Tibial nerve (tissue), 4 donors: ENCODE measurements at places on chromosomes 5 and 9.

DNA sequence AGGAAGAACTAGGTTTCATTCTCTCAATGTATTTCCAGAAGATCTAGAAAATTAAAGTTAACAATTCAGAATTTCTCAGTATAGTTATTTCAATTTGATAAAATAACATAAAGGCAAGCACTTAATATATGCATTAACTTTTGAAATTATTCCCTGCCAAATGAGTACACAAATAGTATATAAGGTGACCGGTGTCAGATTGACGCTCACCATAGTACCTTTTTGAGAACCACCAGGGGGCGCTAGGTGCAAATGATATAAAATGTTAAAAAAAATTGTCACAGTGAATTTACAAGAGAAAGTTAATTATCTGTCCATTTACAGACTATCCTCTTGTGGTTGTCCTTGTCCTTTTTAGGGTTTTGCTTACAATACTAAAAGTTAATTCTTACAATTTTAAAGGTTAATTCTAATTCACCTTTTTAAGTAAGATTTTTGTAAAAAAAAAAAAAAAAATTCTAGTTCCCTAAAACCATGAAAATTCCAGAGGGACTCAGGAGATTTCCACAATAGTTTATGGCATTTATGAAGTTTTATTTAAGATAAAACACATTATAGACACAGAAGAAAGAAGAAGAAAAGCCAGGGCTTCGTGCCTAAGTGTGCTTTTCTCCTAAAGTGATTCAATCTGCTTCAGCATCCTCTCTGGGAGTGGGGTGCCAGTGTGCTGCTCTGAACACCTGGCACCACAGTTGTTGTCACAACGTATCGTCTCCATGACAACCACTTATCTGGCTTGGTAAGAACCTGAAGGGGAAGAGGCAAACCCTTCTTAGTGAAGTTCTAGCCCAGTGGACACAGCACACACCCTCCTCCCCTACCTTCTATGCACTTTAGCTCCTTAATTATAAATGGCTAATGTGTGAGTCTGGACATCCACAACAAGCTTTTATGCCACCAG is 1.7 kb downstream of the ADAMTS16 start:
- DNase-seq, result peak; percentile 67

DNA sequence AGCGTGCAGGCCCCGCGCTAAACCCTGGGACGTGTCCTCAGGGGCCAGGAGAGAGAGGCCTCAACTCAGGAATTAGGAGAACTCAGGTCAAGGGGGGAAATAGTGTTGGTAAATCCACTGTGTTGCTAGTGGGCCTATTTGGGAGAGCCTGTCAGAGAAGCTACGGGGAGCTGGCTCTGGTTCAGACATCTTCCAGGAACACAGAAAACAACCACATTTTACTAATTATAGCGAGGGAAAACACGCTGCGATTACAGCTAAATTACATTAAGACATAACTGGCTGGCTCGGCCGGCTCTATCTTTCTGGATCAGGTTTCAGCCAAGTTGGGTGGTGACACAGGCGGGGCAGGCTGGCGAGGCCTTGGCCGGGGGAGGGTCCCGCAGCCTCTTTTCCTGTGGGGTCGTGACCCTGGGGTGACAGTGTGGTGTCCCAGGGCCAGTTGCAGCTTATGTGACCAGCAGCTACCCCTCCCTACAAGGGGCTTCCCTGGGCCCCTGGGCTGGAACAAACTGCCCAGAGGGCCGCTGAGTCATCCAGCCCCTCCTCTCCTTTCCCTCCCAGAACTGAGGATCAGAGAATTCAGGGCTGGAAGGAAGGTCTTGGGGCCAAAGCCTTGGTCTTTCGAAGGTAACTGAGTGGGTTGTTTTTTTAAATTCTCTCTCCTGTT is 75.1 kb downstream of the FGF18 start:
- DNase-seq, result peak; percentile 43

GRCh38 chr9:36136894-36137391 is 410 bp downstream of the GLIPR2 start:
- DNase-seq, result no peak

DNA sequence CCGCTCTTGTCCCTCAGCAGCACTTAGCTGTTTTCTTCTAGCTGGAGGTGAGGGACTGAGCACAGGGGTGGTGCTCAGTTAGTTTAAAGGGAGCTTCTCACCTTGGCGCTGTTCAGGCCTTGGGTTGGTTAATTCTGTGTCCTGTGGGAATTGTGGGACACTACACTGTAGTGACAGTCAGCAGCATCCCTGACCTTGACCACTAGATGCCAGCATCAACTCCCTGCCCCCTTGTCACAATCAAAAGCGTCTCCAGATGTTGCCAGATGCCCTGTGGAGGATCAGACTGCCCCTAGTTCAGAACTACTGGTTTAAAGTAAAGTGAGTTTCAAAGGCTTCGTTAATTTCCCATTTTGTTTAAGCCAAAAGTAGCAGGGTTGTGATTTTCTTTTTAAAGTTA is 65.5 kb upstream of the DMRT3 start:
- no peak for DNase-seq

DNA sequence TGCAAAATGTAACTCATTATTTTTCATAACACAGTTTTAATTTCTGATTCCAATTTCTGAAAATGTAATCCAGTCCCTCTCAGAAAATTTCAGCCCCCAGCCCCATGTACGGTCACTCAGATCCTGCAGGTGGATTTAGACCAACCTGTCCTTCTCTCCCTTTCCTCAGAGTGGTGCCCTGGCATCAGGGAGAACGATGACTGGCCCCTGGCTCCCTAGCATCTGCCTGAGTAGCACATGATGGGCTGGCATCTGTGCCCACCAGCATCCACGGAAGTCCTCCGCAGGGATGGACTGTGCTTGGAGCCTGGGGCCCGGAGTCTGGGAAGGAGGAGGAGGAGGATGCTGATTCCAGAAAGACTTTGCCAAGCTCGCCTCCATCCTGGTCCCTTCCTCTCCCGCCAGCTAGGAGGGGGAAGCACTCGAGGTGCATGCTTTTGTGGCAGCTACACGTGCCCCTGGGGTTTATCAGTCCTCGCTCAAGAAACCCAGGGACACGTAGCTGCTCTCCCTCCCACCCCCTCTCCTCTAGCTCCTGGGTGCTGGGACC is 54.4 kb upstream of the RUFY1 start:
- no peak for DNase-seq

GRCh38 chr9:20111173-20111843 is 322.5 kb upstream of the SLC24A2 start:
- no peak for DNase-seq

DNA sequence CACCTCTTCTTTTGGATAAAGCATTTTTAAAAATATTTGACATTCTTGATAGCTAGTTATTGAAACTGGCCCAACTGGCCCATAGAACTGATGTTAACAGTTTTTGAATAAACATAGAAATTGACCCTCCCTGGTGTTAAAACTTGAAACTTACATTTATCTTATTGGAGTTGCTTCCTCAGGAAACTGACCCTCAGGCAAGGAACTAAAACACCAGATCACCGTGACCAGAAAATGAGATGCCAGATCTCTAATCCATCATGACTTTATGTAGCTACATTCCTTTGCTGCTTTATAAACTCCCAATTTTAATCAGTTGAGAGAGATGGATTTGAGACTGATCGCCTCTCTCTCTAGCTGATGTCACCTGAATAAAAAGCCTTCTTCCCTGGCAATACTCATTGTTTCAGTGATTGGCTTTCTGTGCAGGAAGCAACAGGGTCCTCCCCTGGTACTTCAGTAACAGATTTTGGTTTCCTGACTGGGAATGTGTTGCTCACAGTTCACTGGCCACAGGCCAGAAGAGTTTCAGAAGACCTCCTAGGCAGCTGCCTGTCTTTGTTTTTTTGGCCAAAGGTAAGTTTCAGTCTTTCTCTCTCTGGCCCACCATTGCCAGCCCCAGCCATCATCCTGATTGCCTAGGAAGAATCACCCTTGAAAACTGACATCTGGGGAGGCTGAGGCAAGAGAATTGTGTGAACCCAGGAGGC is 212.4 kb downstream of the DTWD2 start:
- no peak for DNase-seq

GRCh38 chr9:130770679-130771442 is 64.2 kb upstream of the ABL1 start:
- DNase-seq, result no peak

DNA sequence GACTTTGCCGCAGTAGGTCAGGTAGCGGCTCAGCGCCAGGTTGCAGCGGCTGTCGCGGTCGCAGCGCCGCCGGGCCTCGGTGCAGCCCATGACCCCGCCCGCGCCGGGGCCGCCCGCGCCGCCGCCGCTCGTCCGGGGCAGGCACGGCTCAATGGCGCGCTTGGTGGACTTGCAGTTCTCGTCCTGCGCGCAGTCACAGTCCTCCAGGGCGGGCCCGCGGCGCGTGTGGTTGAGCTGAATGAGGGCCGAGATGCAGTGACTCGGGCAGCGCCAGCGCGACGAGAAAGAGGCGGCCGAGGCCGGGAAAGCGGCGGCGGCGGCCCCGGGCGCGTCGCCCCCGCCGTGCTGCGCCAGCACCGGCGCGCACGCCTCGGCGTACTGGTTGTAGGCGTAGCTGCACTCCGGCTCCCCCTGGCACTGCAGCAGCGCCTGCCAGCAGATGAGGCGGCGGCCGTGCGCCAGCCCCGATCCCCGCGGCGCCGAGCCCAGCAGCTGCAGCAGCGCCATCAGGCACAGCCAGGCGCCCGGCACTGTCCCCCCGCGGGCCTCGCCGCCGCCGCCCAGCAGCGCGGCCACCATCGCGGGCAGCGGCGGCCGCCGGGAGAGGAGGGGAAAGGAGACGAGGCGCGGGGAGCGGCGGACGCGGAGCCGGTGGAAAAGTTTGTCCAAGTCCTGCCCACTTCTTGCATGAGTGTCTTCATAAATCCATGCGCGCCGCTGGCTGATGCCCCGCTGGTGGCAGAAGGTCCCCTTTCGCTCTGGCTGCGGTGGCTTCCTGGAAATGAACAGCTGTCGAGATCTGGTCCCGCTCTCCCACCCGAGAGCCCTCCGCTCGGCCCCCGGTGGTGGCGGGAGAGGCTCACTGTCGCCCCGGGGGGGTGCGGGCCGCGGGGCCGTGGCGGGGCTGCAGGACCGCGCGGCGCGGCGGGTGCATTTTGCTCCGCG is 833 bp downstream of the GAS1 start:
- peak; percentile 43 for DNase-seq

GRCh38 chr5:91170266-91170665 is 212.9 kb downstream of the ARRDC3 start:
- no peak for DNase-seq

- DNase-seq, result no peak
Measured at GRCh38 chr5:33235304-33235703, 205.5 kb upstream of the TARS1 start.

DNA sequence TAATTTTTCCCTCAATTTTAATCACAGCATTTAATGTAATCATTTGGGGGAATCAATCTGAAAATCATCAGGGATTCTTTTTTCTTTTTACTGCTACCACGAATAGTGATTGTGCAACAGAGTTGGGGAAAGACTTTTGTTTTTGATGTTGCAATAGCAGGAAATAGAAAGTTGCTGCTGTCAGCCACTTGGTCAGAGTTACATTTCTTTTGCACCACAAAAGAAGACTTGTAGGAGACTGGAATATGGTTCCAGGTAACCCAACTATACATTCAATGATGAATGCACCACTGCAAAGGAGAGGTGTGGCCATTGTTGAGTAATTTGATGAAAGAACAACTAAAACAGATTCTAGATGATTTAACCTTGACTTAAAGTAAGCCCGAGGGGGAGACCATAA is 46.3 kb upstream of the PALM2AKAP2 start:
- no peak for DNase-seq

DNA sequence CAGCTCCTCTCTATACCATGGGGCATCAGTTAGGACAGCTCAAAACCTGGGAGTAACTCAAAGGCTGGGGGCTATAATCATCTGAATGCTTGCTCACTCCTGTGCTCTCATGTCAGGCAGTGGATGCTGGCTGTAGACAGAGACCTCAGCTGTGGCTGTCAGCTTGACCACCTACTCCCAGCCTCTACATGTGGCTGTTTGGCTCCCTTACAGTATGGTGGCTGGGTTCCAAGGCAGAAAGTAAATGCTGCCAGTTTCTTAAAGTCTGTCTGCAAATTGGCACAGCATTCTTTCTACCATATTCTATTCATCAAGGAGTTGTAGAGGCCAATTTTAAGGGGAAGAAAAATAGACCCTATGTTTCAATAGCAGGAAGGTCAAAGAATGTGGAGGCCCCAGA is 66.9 kb downstream of the TMC1 start:
- no peak for DNase-seq

DNA sequence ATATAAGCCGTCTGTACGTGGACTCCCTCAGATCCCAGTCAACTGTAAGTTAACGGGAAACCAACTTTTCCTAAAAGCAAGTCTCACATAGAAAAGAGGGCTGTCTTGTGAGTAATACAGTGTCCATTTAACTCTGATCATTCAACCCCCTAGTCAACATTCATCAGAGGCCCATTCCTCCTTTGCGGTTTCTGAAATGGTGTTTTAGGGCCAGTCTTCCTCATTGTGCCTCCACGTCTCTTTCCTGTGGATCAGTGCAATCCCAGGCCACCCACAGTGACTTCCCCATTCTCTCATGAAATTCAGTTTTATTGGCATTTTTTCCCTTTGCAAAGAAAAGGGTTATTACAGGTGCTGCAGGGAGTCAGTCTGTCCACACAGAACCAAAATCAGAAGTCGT is 261.8 kb downstream of the NR3C1 start:
- DNase-seq, result no peak

DNA sequence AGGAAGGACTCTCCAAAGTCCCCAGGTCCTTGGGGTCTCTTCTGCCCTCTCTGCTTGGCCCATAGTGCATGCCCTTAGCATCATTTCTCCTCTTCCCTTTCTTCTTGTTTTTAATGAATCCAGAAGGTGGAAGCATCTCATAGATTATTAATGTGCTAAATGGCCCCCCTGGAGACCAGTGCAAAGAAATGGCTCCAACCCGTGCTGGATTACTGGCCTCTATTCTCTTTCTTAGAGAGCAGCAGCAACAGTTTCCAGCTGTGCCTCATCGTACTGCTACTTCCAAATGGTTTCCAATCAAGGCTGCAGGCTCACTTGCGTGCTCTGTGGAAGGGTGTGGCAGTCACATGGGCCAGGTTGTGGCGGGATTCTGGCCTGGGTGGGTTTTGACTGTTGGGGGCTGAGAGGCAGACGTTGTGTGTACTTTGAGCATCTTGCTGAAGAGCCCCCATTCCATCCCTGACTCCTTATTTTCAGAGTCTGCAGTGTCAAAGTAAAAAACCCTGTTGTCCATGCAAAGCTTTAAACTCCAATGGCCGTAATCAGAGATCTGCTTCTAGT is 139.7 kb downstream of the GABBR2 start:
- DNase-seq, result no peak
